T-helper 22 cell (primary cell): ENCODE measurements at places on chromosomes 11 and 22.

- no peak for DNase-seq
These were observed 56.2 kb downstream of the PANX1 start for GRCh38 chr11:94184846-94185245.

DNA sequence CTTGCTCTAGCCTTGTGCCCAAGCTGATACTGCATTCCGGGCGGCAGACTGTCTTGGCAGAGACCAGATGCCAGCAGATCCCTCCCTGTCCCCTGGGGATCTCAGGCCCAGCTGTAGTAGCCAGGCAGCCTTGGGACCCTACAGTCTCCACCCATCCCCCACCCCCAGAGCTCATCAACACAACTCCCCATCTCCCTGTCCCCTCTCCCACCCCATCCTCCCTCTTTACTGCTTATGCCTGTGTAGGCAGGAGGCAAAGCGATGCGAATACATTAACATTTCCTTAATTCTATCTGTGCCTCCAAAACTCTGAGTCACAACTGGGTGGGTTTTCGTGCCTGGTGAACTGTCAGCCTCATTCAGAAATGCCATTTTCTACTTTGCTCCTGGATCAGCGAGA, 547.6 kb downstream of the BUD13 start:
- no peak for DNase-seq

GRCh38 chr22:22818861-22819855, 68.5 kb upstream of the IGLL5 start:
- no peak for DNase-seq

- DNase-seq, result no peak
These were observed 3.4 kb upstream of the KDM4F start for GRCh38 chr11:95045812-95046211.

DNA sequence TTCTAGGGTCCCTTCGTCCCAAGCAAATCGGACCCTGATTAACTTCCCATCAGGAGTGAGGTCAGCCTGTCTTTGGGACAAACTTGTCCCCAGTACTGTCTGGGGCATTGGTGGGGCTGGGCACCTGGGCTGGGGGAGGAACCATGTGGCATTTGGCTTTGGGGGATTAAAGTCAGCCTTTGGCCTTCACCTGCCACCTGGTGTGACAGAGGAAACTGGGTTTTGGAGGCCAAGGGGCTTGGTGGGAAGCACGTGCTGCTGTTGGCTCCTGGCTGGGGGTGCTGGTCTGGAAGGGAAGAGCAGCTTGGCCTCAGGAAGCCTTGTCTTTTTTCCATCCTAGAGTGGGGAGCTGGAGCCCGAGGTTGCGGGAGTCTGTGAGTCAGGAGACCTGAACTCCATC, 78.4 kb upstream of the NECTIN1 start:
- no peak for DNase-seq

GRCh38 chr11:64885367-64886286, 7.2 kb upstream of the EHD1 start:
- DNase-seq, result peak; percentile 41

- no peak for DNase-seq
These were observed 42.9 kb upstream of the PRR5 start for GRCh38 chr22:44659140-44659539.

- no peak for DNase-seq
These were observed 38.1 kb downstream of the AHNAK start for GRCh38 chr11:62508336-62509058.

DNA sequence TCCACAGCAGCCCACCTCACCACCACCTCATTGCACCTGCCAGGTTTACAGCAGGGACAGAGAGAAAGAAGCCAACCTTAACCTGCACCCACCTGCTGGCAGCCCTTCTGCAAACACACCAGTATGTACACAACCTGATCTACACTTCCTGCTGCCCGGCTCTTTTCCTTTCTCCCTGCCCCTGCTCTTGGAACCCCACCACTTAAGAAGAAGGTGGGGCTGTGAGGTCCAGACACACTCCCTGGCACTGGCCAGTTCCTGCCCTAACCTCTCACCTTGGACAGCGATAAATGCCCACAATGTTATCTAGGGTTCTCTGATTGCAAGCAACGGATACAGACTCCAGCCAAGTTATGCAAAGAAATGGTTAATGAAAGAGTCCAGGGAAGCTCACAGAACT, 10.8 kb upstream of the SLC35C1 start:
- no peak for DNase-seq

GRCh38 chr11:109043315-109043714, 378.4 kb downstream of the DDX10 start:
- no peak for DNase-seq

DNA sequence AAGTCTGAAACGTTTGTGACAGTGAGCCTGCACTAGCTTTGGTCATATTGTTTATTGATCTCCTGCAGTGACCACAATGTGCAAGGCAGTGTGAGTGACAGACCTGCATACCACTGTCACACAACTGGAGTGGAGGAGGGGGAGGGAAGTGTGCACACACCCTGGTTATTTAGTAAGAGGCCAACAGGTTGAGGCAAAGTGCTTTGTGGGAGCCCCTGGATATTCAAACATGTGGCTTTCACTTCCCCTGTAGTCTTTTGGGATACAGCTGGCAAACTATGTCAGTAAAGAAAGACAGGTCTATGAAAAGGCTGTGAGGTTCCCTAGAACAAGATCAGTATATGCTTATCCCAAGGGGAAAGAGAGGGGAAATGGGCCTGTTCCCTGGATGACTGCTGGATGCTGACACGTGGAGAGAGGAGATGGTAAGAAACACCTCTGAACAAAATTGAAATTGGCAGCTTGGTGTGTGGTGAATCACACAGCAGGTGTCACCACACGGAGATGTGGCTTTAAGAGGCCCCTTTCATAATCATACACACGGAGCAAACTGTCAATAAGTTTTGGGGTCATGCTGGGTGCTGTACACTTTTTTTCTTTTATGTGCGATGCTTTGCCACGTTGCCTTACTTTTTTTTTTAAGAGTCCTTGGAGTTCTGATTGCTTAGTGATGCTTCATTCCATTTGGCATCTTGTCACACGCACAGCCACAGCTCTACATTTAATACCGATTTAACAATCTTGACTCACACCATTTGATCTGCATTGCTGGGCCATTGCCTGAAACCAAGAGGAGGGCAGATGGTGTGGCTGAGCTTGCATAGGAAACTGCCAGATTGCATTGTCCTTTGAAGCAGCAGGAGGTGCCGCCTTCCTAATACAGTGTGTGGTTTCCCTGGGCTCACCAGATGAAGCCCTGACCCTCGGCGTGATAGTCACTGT, 11.3 kb downstream of the OSBP2 start:
- DNase-seq, result no peak

- DNase-seq, result no peak
These were observed 331.8 kb upstream of the B3GAT1 start for GRCh38 chr11:134743820-134744195.

DNA sequence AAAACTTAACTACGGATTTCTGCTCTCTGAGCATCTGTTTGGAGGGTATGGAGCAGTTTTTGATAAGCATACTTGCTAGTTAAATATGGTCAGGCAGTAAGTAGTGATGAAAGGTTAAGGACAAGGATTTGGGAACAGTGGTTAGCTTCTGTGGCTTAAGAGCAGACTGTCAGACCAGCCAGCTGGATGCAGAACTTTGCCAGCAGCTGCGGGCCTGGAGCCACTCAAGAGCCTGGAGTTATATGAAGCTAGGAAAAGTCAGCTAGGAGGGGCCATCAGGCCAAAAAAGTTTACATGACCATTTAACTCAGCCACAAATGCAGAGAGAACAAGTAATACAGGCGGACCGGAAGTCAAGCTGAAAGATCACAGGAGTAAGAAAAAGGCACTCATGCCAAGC, 1817.7 kb downstream of the LRRC4C start:
- no peak for DNase-seq

GRCh38 chr22:45628515-45628914, 43.1 kb upstream of the ATXN10 start:
- no peak for DNase-seq

DNA sequence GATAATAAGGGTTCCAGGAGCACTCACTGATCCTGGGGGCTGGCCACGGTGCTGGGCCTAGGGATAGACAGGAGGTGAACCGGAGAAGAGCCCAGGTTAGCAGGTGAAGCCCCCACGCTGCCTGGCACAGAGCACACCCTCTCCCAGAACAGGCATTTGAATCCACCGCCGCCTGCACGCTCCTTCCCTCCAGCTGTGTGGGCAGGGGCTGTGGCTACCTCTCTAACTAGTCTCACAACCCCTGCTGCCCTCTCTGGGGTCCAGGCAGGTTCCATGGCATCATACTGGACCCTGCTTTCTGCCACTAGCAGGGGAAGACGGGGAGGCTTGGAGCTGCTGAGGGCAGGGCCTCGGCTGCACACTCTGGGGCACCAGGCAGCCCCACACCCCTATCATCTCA, 358.0 kb downstream of the CTTN start:
- no peak for DNase-seq

DNA sequence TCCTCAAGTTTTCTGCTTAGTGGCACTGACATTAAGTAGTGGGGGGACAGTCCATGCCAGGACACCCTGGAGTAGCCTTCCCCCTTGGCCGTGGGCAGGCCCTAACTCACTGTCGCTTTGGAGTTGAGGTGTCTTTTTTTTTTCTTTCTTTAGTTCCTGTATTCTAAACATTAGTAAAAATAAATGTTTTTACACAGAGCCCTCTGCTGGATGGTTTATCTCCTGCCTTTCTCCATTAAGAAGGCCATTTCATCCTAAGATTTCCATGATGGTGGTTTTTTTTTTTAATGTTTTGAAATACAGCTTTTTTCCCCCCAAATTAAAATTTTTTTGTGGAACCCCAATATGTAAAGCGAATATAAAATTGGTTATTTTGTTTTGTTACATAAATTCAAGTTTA, 1.8 kb upstream of the TIGD3 start:
- no peak for DNase-seq

DNA sequence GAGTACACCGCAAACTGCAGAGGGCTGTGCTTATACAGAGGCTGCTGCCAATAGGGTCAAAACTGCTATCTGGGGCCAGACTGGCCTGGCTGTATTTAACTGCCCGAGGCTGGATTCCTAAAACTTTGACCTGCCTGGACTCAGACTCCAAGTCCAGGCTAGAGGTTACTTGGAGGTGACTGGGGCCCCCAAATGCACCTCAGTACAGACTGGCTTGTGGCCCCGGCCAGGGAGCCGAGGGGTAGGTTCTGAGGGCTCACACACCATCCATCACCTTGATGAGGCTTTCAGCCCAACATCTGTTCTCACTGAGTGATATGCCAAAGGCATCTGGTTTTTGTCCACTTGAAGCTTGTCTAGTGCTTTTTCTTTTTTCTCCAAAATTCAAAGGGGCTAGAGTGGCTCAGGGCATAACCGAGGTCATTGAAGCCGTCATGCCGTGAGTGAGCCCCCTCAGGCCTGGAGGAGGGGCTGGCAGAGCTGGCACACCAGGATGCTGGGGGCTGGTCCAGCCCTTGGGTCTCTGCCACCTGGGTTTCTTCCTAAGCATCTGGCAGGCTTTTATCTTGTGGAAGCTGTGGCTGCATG, 52.4 kb upstream of the TTLL12 start:
- no peak for DNase-seq

GRCh38 chr22:33163815-33164214, 105.6 kb upstream of the SYN3 start:
- no peak for DNase-seq
